ENCODE measurements at places on chromosomes 5 and 9. TPM values are rescaled to one million over a fixed set of nuclear protein-coding genes. Genes with fewer than 3 reads are reported as not detected.

DNA sequence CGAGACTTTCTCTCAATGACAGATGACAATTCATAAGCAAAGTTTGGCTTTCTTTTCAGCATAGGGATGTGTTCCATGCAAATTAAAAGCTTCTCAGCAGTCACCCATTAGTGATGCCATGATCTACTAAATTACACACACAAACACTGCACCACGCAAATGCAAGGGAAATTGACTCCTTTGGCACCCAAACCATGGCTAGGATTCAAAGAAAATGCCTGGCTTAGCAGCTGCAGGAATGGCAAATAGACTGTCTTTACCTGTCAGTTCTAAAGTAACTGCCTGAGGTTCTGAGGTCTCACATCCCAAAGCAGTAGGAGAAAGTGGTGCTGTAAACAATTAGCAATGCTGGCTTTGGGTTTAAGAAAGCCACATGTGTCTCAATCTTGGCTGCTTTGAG, 108.6 kb upstream of the ATP10B start:
- no peak for DNase-seq

ZNG1C gene
- polyA plus RNA-seq, result 4.5 TPM

SH3GL2 gene
- 0.19 TPM for polyA plus RNA-seq

DNA sequence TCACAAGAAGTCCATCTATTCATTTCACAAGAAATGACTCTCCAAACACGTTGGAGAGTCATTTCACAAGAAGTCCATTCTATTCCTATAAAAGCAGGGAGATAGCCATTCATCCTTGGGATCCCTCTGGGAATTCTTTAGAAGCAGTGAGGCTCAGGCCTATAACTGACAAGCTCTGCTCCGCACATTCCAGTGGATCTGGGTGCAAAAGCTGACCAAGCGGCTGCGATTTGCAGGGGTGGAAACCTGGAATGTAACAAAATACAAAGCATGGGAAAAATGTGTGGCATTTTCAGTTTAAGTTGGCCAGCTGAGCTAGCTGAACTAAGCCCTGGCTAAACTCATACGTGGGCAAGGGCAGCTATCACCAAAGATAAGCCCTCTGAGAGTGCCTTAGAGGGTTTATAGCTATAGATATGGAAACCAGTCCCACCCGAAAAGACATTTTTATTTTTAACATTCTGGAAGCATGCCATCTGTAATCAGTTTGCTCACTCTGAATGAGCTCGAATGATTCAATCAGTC, 8.7 kb downstream of the TAS2R1 start:
- DNase-seq, result no peak

DNA sequence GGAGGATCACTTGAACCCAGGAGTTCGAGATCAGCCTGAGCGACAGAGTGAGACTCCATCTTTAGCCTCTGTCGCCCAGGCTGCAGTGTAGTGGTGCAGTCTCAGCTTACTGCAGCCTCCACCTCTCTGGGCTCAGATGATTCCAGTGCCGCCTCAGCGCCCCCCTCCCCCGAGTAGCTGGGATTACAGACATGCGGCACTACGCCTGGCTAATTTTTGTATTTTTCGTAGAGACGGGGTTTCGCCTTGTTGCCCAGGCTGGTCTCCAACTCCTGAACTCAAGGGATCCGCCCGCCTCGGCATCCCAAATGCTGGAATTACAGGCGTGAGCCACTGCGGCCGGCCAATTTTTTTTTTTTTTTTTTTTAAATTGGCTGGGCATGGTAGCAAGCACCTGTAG, 2.3 kb upstream of the HSPA9 start:
- no peak for DNase-seq

GRCh38 chr5:105905392-105905791, 1765.3 kb downstream of the EFNA5 start:
- no peak for DNase-seq

NR2F1-AS1 gene
- polyA plus RNA-seq, result 6.2 TPM

GRCh38 chr5:127875235-127876021, 172.2 kb downstream of the CCDC192 start:
- DNase-seq, result no peak

GRCh38 chr5:168327019-168327421, 35.6 kb downstream of the WWC1 start:
- DNase-seq, result no peak

DNA sequence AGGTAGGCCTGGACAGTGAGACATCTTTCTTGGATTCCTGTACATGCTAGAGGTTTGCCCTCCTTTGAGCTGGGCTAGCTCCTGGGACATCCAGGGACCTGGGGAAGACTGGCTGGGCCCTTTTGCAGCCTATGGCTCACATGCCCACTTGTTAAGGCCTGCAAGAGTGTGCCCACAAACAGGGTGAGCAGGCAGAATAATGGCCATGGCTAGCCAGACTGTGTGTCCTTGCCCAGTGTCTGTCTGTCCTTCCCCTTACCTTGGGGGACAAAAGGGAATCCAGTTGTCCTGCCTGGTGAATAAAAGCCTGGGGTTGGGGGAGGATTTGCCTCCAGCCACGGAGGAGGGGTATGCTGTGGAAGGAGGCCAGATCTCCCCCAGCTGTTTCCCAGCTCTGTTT, 13.0 kb upstream of the CXXC5 start:
- no peak for DNase-seq

C1QTNF3 gene
- 109 TPM for polyA plus RNA-seq

DNA sequence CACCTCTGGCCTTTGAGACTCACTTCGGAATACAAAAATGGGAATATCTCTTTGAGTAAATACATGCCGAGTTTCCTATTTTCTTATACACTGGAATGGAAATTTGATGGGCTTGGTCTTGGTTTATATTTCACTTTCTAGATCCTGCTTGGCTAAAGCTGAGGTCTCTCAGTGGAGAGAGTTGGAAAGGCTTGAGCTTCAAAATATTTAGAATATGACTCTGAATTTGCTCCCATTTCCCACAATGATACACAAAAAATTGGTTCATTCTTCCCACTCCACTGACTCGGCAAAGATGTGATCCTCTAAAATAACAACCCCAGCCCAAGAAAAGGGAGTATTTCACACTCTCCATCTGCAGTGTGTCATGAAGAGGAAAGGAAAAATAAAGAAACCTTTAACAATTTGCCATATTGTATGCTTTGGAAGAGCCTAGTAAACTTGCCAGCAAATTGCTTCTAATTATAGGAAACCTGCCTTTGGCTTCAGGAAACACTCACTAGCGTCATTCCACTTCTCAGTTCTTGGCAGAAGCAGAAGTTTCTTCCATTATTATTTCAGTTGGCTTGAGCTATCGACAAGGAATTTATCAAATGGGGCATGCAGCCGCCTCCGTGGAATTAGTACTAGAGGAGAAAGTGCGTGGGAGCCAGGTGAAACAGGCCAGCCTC, 302.9 kb downstream of the NSG2 start:
- peak; percentile 64 for DNase-seq

DNA sequence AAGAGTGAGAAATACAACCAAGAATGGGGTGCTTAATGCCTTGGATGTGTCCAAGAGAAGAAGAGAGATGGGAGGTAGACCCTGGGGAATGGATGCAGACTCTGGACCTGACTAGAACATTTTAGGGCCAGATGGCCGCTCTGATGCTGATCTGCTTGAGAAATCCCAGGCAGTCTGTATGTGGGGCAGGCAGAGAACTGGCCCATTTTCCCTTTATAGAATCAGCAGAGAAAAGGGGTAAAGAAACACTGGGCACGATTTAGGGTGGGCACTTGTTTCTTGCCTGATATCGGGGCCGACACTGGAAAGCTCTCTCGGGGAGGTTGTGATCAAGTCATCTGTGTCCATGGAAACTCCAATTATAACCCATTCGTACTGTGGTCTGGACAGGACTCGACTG, 118.5 kb upstream of the FSTL4 start:
- no peak for DNase-seq

DNA sequence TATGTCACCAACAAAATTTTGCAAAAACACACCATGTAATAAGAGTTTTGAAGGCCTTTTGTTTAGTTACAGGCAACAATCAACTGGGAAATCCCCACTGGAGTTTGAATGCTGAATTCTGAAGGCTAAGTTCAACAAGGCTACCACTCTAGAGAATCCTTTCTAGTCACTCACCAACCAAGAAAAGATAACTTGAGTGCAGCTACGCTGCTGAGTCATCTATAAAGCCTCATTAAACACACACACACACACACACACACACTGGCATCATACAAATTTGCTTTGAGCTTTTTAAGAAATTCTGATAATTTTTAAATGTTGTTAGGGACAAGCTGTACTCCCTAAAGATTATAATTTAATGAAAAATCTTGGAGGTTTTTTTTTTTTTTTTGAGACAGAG, 219.6 kb downstream of the DENND1A start:
- DNase-seq, result no peak

GRCh38 chr5:97842687-97843086, 659.6 kb upstream of the RIOK2 start:
- no peak for DNase-seq

GRCh38 chr5:80097451-80097850, 62.3 kb downstream of the THBS4 start:
- DNase-seq, result no peak

DNA sequence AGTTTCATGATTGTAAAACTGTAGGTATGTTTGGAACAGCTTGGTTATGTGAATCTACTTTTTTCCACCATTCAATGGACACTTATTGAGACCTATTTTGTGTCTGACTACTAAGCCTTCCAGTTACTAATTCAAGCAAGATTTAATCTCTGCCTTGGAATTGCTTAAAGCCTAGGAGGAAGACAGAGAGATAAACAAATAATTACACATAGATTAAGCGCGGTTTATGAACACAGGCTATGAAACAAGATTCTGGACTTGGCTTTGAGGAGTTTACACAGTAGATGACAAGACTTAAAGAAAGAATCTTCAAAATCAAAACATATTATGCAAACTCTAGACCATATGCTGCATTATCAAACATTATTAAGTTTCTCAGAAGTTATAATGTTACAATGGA, 340.4 kb downstream of the RASEF start:
- no peak for DNase-seq

OR13C4 gene
- polyA plus RNA-seq, result not detected

OR13J1 gene
- not detected for polyA plus RNA-seq

DNA sequence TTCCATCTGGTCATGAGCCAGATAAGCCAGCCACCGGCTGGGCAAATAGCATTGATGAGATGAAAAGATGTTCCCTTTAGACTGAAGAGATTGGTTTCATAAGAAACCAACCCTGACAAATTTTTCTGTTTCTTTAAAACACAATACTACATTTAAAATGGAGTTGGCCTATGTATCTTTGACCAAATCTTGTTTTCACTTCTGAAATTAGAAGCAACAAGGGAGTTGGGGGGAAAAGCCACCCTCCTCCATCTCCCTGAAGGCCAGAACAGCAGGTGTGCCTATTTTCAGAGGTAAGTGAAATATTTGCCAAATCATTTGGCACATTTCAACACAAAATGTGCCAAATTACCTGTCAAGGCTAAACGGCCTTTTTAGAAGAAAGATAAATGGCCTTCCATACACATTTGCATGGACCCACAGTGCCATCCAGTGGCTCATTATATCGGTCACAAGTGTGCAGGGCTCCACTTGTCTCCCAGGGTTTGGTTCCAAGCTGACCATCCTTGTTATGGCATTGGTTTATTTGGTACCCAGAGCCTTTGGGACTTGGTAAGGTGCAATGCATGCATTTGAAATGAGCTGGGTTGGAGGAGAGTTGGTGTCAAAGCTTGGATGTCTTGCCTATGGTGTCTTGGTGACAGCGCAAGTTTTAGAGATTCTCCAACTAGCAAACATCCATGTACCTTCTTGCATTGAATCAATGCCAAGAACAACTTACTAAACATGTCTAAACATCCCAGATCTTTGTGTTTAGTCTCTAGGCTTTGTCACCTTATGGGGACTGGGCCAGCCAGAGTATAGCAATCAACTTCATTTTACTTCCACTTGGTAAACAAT, 372.0 kb upstream of the KIF2A start:
- DNase-seq, result peak; percentile 25

FBXL7 gene
- 20.7 TPM for polyA plus RNA-seq

PCA3 gene
- polyA plus RNA-seq, result 1.6 TPM

GRCh38 chr5:38141665-38142064, 116.7 kb upstream of the EGFLAM start:
- DNase-seq, result no peak

GRCh38 chr5:169873642-169874041, 106.7 kb downstream of the INSYN2B start:
- DNase-seq, result peak; percentile 61

DNA sequence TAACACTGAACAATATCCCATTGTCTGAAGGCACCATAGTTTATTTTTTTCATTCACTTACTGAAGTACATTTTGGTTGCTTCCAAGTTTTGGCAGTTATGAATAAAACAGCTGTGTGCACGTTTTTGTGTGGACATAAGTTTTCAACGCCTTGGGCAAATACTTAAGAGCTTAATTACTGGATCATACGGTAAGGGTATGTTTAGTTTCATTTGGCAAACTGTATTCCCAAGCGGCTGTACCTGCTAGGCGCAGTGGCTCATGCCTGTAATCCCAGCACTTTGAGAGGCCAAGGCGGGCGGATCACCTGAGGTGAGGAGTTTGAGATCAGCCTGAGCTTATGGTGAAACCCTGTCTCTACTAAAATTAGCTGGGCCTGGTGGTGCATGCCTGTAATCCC, 63.7 kb upstream of the FAM120A start:
- no peak for DNase-seq

DNA sequence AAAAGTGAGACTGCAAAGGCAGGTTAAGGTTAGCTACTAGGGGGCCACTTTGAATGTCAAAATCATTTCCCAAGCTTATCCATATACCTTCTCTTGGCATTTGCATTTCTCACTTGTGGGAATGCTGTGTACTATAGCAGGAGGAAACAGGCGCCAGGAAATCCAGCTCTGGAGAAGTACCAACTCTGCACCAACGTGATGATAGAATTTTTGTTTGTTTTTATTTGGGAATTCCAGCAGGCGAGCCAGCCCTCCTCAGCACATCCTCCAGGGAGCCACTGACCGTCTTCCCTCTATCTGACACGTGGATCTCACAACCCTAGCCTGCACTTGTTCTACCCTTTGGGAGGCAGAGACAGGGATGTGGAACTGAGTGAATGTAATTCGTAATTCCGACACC, 318.0 kb downstream of the ACTL7B start:
- no peak for DNase-seq

ORM1 gene
- polyA plus RNA-seq, result 1.1 TPM

TNFSF8 gene
- 0.43 TPM for polyA plus RNA-seq

DNA sequence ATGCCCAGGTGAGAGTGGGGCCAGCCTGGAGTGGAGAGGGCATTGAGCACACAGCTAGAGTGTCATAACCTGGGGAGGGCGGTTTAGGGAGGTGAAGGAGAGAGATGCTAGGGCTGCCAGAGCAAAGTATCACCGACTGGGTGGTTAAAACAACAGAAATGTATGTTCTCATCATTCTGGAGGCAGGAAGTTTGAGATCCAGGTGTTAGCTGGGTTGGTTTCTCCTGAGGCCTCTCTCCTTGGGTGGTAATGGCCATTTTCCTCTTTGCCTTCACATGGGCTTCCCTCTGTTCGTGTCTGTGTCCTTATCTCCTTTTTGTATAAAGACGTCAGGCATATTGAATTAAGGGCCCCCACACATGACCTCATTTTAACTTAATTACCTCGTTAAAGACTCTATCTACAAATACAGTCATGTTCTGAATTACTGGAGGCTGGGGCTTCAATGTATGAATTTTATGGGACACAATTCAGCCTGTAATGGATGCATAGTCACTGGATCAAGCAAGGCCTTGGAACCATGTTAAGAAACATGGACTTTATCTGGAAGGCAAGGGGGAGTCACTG, 118.6 kb upstream of the IL12B start:
- DNase-seq, result no peak
